ENCODE measurements at places on chromosomes 2 and 18.

- DNase-seq = no peak
Observed at GRCh38 chr2:55970500-55970899, 46.9 kb upstream of the EFEMP1 start.

DNA sequence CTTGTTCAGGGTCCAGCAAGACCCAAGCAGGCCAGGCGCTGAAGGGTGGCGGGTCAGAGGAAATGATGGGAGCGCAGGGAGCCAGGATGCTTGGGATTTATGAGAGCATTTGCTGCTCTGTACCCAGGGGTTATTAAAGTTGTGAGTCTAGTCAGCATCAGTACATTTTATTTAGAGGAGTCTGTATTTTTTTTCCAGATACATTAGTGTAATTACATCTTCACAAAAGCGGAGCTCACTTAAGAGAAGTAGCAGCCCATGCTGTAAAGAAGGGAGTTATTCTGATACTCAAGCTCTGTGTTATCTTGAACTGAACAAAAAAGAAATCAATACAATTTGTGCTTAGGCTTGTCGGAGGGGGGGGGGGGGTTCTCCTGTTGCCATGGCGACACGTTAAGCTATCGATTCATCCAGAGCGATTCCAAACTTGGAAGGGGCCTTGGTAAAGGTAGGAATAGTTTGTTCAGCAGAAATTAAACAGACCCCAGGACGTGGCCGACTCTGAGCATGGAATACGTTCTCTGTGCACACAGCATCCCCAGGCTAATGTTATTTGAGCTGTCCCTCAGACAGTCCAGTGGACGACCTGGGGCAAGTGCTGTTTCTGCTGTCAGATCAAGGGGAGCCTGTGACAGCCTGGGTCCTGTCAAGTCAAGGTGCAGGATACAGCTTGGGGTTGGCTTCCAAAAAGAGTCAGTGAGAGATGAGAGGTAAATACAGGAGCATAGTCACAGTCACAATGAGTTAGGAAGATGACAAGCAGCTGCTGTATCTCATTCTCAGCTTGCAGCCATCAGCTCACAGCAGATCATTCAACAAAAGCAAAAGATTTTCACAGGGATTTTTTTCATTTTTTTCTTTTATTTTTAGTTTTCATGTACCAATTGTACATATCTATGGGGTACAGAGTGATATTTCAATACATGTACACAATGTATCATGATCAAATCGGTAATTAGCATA, 387.6 kb downstream of the DCDC2C start:
- no peak for DNase-seq

DNA sequence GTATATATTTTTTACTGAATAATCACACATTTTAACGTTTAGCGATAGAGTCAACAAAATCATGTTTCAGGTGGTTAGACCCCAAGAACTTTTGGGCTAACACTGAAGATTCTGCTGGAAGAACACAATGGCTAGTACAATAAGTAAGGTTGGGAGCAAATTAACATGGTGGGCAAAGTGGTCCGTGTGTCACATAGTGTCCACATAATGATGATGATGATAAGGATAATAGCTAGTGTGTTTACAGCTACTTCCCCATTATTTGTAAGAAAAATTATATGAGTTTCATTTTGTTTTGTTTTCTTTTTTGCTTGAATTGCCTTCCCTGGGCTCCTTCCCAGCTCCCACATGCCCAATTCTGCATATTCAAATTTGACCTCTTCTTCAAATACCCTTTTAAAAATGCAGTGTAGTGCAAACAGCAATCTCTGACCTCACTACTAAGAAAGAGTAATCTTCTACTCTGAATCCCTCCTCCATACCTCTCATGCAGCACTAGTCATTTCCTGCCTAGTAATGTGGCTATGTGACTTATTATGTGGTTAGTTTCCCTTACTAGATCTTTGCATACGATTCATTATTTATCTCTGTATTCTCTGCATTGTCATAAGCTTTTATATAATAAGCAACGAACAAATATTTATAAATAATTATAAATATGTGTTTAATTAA, 16.9 kb upstream of the VPS54 start:
- DNase-seq = no peak

DNA sequence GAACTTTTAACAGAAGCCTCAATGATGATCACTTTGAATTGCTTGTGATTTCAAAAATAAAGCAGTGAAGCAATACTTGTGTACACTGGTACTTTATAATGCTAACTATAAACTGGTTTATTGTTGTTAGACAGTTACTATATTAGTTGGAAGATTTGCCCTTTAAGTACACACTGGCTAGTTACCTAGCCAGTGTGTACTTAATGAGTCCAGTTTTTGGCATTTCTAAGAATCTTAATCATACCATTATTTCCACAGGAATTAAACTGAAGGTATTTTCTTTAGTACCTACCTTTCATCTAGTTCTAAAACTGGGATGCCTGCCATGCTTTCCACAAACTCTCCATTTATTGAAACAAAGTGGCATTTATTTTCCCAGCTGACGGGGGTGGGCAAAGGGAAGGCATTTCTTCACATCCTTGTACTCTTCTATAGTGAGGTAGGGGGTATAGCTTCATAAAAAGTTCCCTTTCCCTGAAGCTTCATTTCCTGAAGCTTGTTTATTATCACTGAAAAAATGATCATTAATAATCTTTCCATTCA, 49.9 kb downstream of the UGP2 start:
- no peak for DNase-seq

DNA sequence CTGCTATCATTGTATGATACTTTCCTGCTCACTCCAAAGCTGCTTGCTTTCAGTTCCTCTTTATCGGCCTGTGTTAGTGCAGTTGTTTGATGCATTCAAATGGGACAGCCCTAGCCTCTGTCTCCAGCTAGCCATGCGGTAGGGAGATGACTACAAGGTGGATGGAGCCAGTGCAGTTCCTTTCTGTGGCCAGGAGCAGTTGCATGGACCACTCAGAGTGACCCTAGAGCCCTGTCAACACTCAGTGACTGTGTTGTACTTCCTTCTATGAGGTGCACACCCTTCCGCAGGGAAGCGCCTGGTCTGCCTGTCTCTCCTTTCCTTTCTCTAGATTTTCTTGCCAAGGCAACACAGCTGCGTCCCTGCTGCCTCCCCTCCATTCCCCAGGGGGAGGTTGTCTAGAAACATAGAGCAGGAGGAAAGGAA, 33.8 kb downstream of the KCNS3 start:
- no peak for DNase-seq

- no peak for DNase-seq
Observed at GRCh38 chr2:203603456-203604389, 68.6 kb upstream of the RAPH1 start.

DNA sequence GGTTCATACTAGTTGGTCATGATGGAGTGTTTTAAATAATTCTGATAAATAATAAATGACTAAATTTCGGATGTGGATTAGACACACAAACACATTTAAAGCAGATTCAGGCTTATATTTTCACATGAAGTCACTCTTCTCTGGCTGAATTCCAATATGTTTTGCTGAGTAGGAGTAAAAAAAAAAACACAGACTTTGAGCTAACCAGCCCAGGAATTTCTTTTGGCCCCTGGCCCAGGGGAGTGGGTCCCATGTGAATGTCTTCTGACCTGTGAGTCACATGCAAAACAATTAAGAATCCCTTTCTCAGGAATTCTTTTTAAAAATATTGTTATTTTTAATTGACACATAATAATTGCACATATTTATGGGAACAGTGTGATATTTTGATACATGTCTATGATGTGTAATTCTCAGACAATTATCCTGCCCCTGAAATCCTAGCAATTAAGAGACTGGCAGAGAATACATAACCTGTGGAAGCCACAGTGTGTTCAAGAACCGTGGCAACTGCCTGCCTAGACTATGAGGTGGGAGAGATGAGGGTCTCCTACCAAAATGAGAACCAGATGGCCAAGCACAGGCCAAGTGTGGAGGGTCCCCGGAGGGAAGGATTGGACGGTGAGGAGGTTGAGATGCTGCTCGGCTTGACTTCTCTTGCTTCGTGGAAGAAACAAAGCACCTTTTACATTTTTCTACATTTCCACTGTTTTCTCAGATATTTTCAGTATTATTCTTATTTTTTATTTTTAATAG, 236.4 kb downstream of the PIEZO2 start:
- DNase-seq = no peak

GRCh38 chr2:20013126-20013849, 820 bp upstream of the MATN3 start:
- DNase-seq = no peak

DNA sequence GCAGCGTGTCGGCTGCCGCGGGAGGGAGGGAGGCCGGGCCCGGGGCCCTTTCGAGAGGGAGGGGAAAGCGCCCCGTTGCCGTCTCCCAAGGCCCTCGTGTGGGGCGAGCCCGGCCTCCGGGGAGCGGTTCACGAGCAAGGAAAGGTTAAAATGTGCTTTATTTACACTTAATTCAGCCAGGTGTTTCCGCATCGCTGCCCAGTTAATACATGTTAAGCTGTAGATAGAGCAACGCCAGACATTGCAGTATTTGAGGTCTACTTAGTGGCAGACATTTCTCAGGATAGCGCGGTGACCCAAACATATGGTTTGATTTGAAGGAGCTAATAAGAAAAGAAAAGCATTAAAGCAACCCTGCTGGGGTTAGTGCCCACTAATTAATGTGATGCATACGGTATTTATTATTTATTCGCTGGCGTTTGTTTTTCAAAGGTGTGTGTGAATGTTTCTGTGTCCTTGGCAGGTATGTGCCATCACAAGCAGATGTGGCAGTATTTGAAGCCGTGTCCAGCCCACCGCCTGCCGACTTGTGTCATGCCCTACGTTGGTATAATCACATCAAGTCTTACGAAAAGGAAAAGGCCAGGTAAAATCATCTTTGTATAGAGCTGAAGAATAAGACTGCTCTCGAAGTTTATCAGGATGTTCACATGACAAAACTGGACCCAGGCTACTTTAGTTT, 571 bp downstream of the EEF1B2 start:
- no peak for DNase-seq

GRCh38 chr2:184560603-184561002, 37.7 kb upstream of the ZNF804A start:
- DNase-seq = no peak

DNA sequence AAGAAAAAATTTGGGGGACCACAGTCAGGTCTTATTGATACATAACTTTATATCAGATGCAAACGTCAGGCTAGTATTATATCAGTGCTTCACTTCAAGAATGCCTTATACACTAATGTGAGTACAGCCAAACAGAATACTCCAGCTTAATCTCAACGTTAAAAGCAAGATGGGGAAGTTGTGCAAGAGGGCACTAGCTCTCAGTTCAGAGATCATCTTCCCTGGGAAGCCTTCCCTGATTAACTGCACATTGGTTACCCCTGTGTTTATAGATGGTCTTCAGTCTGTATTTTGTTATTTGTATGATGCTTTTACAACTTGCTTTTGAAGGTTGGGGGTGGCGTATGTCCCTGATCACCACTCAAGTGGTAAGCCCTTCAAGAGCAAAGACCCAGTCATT, 11.4 kb downstream of the EPAS1 start:
- DNase-seq = no peak

DNA sequence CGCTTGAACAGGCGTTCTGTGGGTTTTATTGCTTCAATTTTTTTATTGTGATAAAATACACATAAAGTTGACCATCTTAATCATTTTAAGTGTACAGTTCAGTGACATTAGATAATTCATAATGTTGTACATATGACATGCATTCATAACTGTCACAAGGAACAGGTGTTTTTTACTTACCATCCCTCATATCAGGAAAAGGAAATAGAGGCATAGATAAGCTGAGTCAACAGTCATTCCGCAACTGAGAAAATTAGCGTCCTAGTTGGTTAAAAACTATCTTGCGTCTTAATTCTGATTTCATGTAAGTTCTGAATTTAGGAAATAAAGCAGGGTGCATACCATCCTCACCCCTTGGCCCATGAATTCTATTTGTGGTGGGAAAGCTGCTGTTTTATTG, 36.5 kb downstream of the PLB1 start:
- no peak for DNase-seq

- DNase-seq = no peak
Observed at GRCh38 chr2:61432990-61433389, 37.9 kb downstream of the USP34 start.

GRCh38 chr2:224248944-224249371, 152.9 kb downstream of the FAM124B start:
- no peak for DNase-seq

DNA sequence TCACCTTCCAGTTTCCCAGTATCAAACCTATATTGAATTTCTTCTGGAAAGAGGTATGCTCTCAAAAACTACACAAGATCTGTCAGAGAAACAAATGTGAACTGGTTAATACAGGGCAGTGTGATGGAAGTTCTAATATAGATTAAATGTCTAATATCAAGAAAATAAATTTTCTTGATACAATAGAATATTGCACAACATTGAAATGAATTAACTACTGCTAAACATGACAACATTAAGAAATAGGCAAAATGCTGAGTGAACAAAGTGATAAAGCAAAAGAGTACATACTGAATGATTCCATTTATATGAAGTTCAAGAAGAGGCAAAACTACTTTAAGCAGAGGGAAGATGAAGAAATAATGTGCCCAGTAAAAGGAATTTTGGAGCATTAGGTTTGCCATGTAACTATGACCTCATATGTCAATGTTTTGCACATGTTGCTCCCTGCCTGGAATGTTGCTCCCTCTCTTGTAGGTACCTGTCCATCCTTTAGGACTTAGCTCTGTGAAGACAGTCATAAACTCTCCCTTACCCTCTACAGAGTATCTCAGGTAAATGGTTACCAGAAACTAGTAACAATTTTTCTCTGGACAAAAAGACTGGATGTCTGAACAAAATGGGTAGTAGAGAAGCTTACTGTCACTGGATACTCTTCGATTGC, 339.0 kb downstream of the RAD51AP2 start:
- DNase-seq = no peak

DNA sequence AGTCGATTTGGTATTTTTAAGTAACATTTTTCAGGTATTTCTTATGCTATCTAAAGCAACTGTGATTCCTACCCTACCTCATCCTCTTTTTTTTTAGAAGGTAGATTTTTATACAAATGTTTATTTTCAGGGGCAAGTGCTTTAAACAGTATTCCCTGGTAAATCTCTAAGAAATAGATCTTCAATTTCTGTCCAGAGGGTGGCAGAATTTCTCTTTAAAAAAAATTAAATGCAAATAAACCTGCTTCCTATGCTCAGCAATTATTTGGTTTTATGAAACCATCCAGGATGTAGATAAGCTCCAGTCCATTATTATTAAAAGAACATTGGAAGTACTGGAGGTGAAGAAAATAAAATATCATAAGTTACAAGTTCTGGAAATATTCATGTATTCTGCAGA, 191.9 kb downstream of the MYO3B start:
- DNase-seq = peak; percentile 10

DNA sequence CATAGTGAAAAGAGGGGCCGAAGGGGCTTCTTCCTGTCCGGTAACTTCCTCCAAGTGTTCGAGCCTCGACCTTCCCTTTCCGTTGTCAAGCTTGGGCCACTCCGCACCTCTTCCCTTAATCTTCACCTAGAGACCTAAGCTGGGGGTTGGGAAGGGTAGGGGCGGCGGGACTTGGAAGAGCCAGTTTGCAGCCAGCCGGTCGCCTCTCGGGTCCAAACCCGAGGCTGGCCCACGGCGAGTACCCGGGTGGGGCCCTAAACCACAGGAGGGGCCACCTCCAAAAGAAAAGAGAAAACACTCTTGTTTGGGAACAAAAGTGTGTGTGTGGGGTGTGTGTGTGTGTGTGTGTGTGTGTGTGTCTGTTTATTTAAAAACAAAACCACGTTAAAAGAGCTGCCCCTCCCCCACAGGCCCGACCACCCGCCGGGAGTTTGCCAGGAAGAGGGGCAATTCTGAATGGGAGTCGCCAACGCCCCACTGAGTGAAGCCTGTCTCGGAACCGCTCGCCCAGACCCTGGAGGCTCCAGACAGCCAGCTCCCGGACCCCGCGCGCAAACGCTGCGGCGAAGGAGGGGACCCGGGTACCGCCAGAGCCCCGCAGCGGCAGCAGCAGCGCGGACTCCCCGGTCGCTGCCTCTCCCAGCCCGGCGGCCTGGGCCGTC, 488 bp upstream of the RHOB start:
- no peak for DNase-seq
